ENCODE measurements at places on chromosomes 13 and 19.

GRCh38 chr19:42596391-42597072 is 1.8 kb upstream of the CEACAM8 start:
- no peak for DNase-seq

GRCh38 chr13:27170516-27171243 is 931 bp downstream of the USP12 start:
- DNase-seq, result no peak

DNA sequence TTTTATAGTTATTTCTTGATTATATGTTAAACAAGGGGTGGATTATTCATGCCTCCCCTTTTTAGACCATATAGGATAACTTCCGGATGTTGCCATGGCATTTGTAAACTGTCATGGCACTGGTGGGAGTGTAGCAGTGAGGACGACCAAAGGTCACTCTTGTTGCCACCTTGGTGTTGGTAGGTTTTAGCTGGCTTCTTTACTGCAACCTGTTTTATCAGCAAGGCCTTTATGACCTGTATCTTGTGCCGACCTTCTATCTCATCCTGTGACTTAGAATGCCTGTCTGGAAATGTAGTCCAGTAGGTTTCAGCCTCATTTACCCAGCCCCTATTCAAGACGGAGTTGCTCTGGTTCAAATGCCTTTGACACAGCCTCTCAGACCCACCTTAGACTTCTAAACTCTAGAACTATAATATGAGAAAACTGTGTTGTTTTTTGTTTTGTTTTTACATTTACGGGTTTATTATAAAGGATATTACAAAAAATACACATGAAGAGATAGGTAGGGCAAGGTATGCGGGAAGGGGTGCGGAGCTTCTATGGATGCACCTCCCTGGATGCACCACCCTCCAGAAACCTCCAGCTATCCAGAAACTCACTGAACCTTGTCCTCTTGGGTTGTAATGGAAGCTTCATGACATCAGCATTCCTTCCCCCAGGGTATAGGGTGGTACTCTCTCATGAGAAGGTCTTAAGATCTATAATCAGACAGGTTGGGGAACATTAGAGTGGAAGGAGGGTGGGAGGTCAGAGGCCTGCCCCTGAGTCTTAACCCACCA is 15.8 kb upstream of the SPRYD7 start:
- no peak for DNase-seq

GRCh38 chr19:56108447-56109195 is 12.5 kb downstream of the ZNF787 start:
- DNase-seq, result no peak

- DNase-seq, result no peak
Measured at GRCh38 chr13:109678459-109678858, 107.9 kb downstream of the IRS2 start.

GRCh38 chr13:63414247-63414646 is 1998.6 kb upstream of the PCDH20 start:
- no peak for DNase-seq
